ENCODE measurements at places on chromosomes 12 and 14.

DNA sequence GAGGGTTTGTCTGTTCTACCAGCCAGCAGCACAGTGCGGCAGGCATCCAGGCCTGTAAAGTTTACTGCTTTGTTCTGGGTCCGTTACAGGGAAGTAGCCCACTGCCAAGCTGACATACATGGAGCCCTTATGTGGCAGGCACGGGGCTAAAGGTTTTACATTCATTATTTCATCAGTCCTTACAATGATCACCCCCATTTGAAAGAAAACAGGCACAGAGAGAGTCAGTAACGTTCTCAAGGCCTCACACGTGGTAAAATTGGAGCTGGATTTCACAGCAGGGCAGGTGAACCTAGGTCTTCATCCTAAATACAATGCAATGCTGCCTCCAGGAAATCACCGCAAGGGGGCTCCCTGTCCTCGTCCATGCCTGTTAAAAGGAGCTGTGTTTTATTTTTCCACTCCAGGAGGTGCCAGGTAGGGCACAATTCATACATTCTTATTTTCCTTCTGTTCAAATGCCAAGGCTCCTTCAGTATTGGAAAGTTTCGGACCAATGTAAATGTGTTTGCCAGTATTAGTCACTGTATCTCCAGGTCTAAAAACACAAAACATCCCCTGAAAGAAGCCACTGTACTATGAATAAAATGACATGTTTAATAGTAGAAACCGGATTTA, 172.2 kb upstream of the GZMB start:
- DNase-seq = peak; percentile 74

DNA sequence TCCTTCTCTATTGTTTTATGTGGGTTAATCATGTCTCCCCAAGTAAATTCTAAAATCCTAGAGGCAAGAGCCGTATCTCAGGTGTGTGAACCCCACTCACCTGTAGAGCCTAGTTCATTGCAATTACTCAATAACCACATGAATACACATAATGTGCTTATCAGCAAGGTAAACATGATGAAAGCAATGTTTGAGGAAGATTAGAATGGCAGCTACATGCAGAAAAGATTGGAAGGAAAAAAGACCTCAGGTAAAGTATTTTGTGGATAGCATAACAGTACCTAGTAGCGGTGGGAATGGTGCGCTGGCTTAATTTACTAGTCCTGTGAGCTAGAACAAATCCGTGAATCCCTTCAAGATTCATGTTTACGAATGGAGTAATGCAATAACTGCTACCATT, 5.3 kb upstream of the KRAS start:
- DNase-seq = no peak

DNA sequence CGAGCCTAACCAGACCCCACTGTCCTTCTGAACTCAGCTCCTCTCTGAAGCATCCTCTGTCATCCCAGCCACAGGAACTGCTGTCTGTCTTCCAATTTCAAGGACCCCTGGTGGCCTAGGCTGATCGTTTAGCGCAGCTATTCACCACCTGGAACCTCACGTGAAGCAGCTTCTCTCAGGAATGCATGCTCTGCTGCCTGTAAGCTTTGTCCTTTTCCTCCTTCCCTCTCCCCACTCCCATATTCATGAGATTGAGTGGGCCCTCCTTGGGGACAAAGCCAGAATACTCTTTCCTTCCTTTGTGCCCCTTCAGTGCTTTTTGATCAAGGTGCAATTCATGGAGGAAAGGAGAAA, 17.2 kb downstream of the DPF3 start:
- DNase-seq = no peak

- DNase-seq = no peak
These were observed 684.3 kb downstream of the TMEM121 start for GRCh38 chr14:106210650-106211049.

DNA sequence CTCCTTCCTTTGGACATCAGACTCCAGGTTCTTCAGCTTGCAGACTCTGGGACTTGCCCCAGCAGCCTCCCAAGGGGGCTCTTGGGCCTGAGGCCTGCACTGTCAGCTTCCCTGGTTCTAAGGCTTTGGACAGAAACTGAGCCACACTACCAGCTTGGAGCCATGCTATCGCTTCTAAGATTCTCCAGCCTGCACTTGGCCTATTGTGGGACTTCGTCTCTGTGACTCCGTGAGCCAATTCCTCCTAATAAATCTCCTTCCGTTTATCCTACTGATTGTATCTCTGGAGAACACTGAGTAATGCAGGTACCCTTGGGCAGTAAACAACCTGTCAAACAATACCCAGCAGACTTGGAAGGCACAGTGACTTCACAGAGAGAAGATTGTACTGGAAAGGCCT, 24.9 kb upstream of the RHOJ start:
- no peak for DNase-seq

DNA sequence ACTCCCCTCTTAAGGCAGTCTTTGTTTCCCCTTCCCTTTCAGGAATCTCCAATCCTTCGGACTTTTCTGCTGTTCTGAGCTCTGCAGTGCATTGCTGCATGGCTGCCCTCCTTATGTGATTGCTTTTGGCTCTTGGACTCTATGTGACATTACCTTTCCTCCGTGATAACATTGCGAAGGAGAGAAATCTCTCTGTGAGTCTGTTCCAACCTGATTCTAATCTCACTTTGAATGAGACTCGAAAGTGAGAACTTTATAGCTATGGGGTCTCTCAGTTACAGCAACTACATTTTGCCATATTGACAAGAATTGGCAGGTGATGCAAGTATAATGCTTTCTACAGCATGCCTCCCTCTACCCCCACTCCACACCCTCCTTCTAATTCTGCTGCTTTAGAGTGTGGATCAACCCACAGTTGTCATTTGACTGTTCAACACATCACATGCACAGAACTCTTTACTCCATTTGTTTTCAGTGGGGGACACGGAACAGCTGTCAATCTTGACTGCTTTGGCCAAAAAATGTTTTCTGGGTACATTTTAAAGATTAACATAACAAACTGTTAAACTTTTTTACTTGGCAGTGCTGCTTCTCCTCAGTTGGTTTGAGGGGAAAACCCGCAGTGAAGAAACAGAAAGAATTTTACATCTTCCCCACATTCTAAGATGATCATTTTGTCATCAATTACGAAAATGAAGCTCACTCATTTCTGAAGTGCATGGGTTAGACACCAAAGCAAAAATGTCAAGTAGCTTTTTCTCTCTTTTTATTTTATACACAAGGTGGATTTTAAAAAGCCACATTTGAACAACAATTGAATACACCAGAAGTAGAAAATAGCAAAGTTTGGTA, 125.5 kb upstream of the RMST start:
- no peak for DNase-seq

DNA sequence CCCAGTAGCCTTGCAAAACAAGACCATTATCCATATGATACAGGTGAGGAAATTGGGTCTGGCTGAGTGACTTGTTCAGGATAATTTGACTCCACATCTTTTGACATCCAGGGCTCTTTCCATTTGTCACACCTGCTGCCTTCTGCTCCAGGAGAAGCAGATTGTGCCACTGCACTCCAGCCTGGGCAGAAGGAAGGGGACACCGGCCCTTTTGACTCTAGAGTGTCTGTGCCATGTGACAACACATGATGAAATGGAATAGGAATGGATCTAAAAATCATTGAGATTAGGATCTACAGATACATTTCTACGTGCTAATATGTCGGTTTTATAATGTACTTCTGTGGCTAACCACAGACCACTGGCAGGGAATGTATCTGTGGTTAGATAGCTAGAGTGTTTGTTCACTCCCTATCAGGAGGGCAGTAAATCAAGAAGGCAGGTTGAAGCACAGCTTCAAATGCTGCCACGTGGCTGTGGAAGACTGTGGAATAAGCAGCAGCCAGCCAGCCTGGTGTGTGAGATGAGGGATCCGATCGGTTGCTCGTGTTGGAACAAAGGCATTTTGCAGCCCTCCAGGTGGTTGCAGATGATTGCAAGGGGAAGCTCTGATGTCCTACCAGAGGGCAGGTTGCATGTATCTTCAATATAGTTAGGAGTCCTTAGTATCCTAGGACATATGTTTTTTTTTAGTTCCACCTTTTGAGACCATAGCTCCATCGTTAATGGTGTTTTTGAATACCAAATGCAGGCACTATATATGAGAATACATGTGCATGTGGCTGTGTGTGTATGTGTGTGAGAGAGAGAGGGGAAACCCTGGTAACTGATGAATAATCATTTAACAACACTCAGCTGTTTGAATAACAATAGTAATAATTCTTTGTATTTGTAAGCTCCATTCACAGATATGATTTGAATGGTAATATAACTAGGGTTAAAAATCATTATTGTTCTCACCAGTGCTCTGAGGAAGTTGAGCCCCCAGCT, 28.6 kb downstream of the EML1 start:
- DNase-seq = no peak

- DNase-seq = no peak
These were observed 3.1 kb upstream of the ARHGEF25 start for GRCh38 chr12:57607958-57608663.

DNA sequence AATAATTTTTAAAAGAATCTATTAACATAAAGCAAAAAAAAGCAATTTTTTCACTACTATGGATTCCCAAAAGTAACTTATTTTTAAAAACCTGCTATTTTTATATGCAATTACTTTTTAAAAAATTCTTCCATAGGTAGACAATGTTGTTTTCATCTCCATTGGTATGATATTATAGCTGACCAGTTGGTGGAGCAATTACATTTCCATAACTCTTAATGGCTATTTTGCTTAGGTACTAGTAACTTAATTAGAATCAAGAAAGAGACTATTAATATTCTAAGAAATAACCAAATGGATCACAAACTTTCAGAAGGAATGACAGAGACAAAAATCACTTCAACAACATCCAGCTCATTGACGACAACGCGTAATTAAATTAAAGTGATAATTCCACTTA, 64.7 kb upstream of the PTCSC3 start:
- DNase-seq = no peak

GRCh38 chr14:90616881-90617280, 199.3 kb downstream of the TTC7B start:
- DNase-seq = no peak

- no peak for DNase-seq
These were observed 1.1 kb downstream of the KITLG start for GRCh38 chr12:88579161-88579517.

DNA sequence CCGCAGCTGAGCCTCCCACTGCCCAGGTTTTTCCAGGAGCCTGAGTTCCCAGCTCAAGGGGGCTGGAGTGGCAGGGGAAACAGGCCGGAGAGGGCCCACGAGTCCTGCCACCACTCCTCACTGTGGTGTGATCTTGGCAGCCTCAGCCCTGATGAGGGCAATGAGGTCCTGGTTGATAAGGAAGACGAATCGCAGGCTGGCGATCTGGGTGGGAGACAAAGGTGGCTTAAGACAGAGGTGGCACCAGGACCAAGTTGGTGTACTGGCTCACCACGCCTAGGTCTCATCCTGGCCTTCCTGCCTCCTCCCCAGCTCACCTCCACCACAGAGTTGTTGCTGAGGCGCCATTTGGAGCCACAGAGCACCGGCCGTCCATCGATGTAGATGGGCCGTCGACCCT, 9.4 kb downstream of the MCRS1 start:
- DNase-seq = no peak

GRCh38 chr12:108305520-108305919, 33.6 kb downstream of the CMKLR1 start:
- DNase-seq = no peak

Data from activated CD8-positive, alpha-beta memory T cell treated with anti-CD3 and anti-CD28 coated beads, Interleukin-2, amount 50 U/mL, for 48 hours (primary cell).